Kidney epithelial cell (primary cell): ENCODE measurements at places on chromosomes 16 and 17. TPM values are rescaled to one million over a fixed set of nuclear protein-coding genes. Genes with fewer than 3 reads are reported as not detected.

Gene TBC1D28
- total RNA-seq, result not detected in 2 replicates

Gene PPP1R27
- total RNA-seq, result 0.38 TPM in 1 of 2 replicates, not detected in the other

Gene DYNC1LI2
- total RNA-seq, result 109 and 126 TPM in 2 replicates

Gene CSH2
- total RNA-seq, result not detected in 2 replicates

Gene AMZ2
- total RNA-seq, result 94.0 and 99.7 TPM in 2 replicates

Gene RAB26
- 0.54 and 0.68 TPM in 2 replicates for total RNA-seq

Gene KCTD13
- 24.7 and 38.2 TPM in 2 replicates for total RNA-seq

Gene LDHD
- 0.55 TPM in 1 of 2 replicates, not detected in the other for total RNA-seq

- DNase-seq, result no peak
Observed at GRCh38 chr16:16050106-16050505, 100.7 kb downstream of the ABCC1 start.

DNA sequence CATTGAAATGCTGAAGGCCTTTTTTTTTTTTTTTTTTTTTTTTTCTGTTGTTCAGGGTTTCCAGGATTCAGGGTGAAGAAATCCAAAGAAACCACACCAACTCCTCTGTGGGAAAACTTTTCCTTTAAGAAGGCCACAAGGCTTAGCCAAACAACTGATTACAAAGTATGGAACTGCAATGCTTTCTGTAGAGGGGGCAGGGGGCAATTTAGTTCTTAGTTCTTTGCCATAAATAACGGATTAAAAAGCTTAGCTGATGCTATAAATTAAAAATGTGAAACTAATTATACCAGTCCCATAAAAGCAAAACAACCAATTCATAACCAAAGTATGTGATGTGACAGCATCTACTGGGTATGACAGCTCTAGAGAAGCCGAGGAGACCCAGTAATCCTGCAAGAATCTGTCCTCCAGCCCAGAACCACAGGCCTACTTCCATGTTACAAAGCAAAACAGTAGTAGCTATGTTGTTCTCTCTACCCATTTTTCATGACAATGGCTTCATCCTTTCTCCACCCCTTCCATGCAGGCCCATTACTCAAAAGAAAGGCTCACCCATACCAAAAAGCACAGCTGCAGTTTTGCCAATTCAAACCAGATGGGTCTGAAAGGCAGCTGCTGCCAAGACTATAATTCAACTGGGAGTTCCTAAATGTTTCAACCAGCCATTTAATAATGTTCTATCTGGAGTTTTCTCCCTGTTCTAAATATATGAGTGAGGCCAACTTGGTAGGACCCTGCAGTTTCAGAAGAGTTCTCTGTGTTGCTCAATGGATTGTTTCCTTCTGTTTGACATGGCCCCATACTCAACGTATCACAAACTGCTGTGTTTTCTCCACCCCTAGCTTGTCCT lies 167.1 kb upstream of the ZFHX3 start:
- no peak for DNase-seq

GRCh38 chr17:75844530-75845057 lies 390 bp upstream of the UNC13D start:
- no peak for DNase-seq

DNA sequence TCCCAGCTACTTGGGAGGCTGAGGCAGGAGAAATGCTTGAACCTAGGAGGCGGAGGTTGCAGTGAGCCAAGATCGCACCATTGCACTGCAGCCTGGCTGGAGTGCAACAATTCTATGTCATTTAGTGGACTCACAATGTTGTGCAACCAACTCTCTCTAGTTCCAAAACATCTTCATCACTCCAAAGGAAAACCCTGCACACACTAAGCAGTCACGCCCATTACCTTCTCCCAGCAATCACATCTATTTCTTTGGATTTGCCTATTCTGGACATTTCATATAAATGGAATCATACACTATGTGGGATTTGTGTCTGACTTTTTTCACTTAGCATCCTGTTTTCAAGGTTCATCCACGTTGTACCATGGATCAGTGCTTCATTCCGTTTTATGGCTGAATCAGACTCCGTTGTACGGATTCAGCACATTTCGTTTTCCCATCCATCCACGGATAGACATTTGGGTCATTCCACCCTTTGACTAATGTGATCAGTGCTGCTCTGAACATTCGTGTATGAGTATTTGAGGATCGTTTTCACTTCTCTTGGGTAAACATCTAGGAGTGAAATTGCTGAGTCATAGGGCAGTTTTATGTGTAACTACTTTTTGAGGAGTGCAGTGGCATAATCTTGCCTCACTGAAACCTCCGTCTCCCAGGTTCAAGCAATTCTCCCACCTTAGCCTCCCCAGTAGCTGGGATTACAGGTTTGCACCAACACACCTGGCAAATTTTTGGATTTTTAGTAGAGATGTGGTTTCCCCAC lies 45.4 kb upstream of the EMP2 start:
- DNase-seq, result no peak

- no peak for DNase-seq
Observed at GRCh38 chr16:24939738-24940137, 75.4 kb downstream of the ARHGAP17 start.
